ENCODE measurements at places on chromosomes 6 and 20.

DNA sequence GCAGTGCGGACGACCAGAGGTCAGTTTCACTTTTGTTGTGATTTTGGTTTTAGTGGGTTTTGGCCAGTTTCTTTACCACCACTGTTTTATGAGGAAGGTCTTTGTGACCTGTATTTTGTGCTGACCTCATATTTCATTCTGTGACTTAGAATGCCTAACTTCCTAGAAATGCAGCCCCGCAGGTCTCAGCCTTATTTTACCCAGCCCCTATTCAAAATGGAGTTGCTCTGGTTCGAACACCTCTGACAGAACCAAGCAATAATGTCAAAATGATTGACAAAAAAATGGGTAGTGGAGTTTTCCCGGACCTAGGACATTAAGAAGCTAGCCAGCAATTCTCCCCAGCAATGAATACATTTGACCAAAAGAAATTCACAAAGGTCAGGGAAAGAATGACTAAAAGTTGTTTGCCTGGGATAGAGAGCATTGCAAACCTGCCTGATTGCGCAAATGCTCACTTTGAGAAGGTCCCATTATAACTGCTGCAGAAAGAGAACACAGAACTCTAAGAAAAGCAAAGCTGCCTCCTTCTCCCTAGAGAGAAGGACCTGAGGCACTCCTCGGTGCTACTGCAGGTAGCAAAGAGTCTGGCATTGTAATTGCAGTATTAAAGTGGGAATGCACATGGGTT lies 288.8 kb downstream of the ADGB start:
- DNase-seq: no peak

DNA sequence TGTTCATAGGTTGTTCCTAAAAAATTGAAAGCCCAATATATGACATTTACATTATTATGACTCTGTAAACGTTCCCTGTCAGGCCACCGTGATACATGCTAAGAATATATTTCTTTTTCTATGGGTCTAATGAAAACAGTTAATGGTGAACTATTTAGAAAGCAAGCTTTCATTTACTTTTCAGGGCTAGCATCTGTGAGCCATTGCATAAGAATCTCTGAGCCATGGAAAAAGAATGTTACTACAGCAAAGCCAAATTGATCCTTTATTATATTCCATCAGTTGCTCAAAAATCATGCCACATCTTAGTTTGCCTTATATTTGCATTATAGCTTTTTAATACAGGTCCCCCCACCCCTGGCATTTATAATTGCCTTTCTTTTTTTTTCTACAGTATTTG lies 275.5 kb downstream of the ZFAND3 start:
- DNase-seq: no peak

DNA sequence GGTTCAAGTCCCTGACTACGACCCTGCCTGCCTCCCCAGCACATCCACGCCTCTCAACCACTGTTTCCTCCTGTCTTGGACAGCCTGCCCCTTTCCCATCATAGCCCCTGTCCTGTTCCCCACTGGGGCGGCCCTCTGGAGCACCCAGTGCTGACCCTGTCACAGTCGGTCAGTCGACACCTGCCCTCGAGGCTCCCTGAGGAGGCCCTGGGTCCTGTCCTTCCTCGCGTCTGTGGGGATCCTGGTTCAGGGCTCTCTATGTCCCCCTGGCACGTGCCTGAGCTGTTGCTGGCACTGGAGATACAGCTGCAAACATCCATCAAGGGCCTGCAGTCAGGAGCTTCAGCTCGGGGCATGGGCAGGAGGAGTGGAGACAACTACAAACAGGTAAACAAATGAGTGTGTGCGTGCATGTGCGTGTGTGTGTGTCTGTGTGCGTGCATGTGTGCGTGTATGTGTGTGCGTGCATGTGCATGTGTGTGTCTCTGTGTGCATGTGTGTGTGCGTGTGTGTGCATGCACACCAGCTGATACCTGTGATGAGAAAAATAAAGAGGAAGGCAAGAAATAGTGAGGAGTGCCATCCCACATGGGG lies 132.8 kb downstream of the PHACTR3 start:
- DNase-seq: no peak

DNA sequence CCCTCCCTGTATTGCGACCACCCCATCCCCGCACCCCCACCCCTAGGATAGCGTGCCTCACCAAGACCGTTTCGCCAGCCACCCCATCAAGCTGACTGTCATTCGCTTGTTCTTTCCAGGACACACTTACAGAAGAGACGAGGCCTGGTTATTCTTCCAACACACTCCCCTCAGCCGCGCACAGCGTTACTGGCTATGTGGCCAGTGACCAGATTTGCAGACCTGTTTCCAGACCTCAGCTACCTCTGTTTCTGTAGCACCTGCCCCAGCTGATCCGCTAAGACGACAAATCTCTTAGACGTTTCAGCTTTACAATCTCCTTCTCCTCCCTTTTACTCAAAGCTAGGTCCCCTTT lies 26.1 kb downstream of the HLA-F start:
- no peak for DNase-seq

DNA sequence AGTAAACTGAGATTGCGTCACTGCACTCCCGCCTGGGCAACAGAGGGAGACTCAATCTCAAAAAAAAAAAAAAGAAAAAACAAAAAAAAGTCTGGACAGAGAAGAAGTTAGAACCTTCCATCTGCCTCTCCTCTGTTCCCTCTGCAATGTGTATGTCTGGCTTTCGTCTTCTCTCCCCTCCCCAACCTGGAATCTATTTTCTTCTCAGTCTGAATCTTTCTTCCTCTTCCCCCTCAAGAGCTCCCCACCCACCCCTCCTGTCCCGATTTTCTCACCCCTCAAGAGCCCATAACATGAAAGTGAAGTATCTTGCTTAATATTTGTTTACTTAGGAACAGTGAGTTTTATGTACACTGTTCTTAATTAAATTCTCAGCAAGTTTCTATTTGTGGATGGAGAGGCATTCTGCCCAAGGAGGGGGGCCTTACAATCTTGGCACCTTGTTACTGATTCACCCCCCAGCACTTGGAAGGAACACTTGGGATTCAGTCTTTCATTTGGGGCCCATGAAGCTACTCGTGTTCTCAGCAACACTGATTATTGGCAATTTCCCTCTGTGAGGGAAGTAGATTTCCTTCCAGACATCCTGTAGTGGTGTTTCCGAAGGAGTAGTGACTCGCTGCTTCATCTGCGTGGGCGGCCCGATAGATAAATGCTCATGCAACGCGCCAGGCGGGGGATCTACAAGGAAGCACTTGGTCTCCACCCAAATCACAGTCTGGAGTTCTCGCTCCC lies 69.3 kb upstream of the SRSF6 start:
- no peak for DNase-seq

GRCh38 chr6:112085286-112086065 lies 1.8 kb downstream of the TUBE1 start:
- no peak for DNase-seq

GRCh38 chr6:106090001-106090400 lies 3.9 kb downstream of the PRDM1 start:
- no peak for DNase-seq

- no peak for DNase-seq
These were observed 3.4 kb upstream of the RSPO4 start for GRCh38 chr20:1005452-1006027.

DNA sequence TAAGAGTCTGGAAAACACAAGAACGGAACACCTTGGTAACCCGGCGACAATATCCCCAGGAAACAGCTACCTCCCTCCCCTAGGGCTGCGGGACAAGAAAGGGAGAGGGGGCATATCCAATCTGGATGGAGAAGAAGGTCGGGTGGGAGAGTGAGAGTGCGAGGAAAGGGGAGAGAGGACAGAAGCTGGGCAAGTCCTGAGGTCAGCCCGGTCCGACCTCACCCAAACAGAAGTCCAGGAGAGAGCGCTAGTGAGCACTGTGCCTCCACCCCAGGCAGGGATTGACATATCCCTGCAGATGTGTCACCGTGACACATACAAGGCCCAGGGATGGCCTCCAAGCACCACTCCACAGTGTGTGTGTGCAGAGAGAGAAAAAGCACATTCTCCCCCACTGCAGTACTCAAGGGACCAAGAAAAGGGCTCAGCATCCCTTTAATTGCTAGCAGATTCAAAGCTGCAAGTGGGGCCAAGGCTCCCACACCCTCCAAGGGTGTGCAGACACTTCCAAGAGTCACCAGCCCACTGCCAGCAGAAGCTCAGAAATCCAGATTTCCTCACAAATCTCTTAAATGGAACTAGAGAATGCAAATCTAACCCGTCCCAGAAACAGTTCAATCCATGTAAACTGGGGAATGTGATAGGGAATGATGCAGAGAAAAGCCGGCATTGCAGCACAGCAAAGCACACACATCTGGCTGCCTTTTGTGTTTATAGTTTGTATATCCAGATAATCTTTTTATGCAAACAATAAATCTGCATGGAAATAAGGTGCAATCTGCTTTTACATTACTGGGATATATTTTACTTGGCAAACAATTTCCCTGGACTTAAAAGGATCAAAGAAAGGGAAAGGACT lies 3.1 kb downstream of the PXDC1 start:
- DNase-seq: no peak

DNA sequence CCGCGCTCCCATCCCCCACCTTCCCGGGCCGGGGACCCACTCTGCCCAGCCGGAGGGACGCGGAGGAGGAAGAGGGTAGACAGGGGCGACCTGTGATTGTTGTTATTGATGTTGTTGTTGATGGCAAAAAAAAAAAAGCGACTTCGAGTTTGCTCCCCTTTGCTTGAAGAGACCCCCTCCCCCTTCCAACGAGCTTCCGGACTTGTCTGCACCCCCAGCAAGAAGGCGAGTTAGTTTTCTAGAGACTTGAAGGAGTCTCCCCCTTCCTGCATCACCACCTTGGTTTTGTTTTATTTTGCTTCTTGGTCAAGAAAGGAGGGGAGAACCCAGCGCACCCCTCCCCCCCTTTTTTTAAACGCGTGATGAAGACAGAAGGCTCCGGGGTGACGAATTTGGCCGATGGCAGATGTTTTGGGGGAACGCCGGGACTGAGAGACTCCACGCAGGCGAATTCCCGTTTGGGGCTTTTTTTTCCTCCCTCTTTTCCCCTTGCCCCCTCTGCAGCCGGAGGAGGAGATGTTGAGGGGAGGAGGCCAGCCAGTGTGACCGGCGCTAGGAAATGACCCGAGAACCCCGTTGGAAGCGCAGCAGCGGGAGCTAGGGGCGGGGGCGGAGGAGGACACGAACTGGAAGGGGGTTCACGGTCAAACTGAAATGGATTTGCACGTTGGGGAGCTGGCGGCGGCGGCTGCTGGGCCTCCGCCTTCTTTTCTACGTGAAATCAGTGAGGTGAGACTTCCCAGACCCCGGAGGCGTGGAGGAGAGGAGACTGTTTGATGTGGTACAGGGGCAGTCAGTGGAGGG lies 2.8 kb downstream of the SOX4 start:
- no peak for DNase-seq

- DNase-seq: no peak
These were observed 180.0 kb downstream of the TBXT start for GRCh38 chr6:165987483-165988301.

GRCh38 chr6:143543435-143543834 lies 31.9 kb upstream of the FUCA2 start:
- DNase-seq: no peak

GRCh38 chr6:143535189-143535614 lies 23.7 kb upstream of the FUCA2 start:
- no peak for DNase-seq

- no peak for DNase-seq
These were observed 256.4 kb downstream of the GMPR start for GRCh38 chr6:16494793-16495192.

GRCh38 chr6:7264041-7264440 lies 49.0 kb downstream of the SSR1 start:
- no peak for DNase-seq

- no peak for DNase-seq
These were observed 36.7 kb upstream of the ZSCAN9 start for GRCh38 chr6:28188111-28188979.

GRCh38 chr6:37309046-37309445 lies 44.7 kb upstream of the RNF8 start:
- DNase-seq: no peak

DNA sequence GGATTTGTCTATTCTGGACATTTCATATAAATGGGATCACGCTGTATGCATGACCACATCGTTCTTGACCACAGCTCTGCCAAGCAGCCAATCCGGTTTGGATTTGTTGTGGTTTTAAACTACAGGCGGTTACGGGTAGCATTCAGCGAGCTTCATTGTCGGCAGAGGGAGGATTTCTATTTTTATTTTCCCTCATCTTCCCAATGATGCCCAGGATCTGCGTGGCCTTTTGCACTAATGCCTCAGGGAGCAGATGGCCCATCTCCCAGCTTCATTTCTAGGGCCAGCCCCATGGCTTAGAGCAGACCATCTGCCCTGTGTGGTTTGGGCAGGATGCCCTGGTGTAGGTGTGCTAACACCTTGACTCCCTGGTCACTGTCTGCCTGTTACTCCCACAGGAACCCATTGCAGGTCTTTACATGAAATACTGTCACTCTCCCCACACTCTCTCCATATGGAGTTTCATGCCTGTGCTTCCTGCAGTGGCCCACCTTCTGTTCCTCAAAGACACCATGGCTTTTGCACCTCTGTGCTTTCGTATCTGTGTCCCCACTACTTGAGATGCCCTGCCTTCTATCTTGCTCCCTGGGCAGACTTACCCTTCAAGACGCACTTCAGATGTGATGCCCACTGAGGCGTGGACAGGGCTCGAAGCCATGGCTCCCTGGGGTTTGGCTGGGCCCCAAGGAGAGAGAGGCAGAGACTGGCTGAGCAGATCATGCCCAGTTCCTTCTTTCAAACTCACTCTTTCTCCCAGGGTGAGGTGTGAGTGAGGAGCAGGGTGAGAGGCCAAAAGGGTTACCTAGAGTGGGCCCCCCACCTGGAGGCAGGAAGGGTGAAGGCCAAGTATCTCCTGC lies 26.0 kb downstream of the SDCBP2 start:
- no peak for DNase-seq

GRCh38 chr6:143540192-143540591 lies 28.7 kb upstream of the FUCA2 start:
- DNase-seq: no peak

- DNase-seq: no peak
These were observed 19.3 kb downstream of the JARID2 start for GRCh38 chr6:15264902-15265761.

- DNase-seq: no peak
These were observed 28.4 kb upstream of the SIRPA start for GRCh38 chr20:1866834-1867233.

- DNase-seq: no peak
These were observed 157.4 kb upstream of the TNFAIP3 start for GRCh38 chr6:137709424-137710236.

DNA sequence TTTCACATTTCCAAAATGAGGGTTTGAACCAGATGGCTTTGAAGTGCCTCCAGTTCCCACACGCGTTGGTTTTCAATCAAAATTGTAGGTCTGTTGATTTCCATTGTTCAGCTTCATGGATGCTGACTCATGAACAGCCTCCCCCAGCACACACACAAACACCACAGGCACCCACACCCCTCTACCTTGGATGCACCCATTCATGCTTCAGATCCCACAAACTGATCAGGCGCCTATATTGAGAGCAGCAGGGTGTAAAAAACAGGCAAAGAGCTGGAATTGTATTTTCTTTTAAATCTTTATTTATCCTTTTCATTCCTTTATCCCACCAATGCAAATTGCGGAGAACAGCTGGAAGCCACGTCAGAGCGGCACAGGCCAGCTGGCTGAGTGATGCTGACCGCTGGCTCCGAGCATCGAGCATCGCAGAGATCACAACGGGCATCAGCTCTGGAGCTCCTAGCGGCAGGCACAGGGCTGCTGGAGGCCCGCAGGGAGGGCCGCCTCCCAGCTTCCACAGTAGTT lies 29.3 kb upstream of the TBC1D7 start:
- no peak for DNase-seq

GRCh38 chr20:51353491-51353890 lies 189.0 kb downstream of the NFATC2 start:
- no peak for DNase-seq

All from stimulated activated CD4-positive, alpha-beta T cell treated with anti-CD3 and anti-CD28 coated beads, Interleukin-1b, Interleukin-23, amount 100 ng/mL, for 1 hour (primary cell).